Adipocyte (in vitro differentiated cells): ENCODE measurements at places on chromosomes 4 and X.
A peak's percentile ranks its signal among the peaks of the same experiment; 100 is the strongest.

DNA sequence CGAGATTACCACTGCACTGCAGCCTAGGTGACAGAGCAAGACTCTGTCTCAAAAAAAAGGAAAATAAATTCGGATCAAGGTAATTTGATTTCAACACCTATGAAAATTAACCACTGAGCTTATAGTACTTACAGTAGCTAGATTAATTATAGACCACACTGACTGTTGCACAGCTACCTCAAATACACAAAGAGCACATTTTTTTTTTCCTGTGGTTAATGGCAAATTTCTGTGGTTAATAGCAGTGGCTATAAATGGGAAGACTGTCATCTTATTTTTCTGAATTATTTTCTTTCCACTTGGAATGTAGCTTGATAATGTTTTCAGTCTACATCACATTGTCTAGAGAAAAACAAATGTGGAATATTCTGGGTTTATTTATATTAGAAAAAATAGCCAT lies 1661.6 kb upstream of the PCDH7 start:
- DNase-seq, result no peak

DNA sequence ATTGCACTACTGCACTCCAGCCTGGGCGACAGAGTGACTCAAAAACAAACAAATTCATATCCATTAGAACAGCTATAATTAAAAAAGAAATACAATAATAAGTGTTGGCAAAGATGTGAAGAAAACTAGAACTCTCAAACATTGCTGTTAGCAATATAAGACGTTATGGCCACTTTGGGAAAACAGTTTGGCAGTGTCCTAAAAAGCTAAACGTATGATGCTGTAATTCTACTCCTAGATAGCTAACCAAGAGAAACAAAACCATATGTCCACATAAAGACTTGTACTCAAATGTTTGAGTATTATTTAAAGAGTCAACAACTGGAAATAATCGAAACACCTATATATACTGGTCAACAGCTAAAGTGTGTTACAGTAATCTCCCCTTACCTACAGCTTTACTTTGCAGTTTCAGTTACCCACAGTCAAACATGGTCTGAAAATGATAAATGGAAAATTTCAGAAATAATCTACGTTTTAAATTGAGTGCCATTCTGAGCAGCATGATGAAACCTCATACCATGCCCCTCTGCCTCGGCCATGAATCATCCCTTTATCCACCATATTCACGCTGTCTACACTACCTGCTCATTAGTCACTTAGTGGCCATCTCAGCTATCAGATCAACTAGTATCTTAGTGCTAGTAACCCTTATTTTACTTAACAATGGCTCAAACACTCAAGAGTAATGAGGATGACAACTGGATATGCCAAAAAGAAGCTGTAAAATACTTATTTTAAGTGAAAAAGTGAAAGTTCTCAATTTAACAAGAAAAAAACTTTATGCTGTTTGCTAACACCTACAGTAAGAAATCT lies 4.9 kb downstream of the ELF2 start:
- peak; percentile 84 for DNase-seq

DNA sequence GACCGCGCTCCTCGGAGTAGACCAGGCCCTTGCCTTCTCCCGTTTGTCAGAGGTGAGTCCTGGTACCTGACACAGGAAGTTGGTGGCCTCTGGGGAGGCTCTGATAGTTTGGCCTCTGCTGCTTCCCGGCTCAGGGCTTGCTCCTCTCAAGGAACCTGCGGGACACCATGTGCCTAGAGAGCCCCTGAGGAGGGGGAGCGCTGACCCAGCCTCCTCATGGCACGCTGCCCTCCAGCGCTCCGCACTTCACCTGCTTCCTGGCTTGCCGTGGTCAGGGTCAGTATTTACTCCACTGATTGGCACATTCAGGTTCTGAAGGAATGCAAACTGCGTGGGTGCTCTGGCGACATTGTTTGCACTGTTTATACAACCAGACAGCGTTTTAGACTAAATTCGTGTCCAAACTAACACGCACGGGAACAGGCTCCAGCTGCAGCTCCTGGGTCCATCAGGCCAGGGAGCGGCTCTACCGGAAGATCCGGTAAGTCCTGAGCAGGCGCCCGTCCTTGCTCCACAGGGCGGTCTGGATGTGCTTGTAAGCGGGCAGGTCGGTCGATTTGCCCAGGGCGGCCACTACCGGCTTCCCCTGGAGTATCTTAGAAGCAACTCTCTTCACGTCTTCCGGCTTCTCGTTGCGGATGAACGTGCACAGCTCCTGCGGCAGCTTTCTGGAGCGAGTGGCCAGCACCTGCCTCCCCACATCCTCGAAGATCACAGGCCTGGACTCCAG lies 121.6 kb upstream of the GRID2 start:
- DNase-seq, result no peak

GRCh38 chrX:15468036-15468435 lies 25.1 kb downstream of the PIR start:
- DNase-seq, result peak; percentile 82

- DNase-seq, result no peak
These were observed 7.7 kb upstream of the F11 start for GRCh38 chr4:186258216-186258811.

DNA sequence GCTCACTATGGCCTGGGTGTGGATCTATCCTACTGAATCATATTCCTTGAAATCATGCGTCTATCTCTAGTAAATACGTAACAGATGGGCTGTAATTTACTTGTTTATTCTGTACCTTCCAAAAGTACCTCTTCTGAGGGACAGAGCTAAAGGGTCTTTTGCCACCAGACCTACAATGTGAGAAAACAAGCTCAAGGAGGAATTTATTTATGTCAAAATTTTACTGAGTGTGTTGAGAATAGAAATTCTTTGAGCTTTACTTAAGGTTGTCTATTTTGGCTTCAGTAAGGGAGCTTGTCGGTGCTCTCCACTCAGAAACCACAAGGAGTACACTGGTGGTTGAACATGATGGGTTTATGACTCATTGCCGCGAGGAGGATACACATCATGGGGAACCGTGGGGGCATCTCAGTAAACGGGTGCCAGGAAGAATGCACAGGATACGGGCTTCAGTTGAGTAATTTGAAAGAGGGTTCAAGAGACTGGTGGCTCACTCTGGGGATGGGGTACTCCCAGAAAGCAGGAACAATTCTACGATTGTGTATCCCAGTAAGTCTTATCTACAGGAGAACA lies 3.0 kb downstream of the ANK2 start:
- DNase-seq, result peak; percentile 4

DNA sequence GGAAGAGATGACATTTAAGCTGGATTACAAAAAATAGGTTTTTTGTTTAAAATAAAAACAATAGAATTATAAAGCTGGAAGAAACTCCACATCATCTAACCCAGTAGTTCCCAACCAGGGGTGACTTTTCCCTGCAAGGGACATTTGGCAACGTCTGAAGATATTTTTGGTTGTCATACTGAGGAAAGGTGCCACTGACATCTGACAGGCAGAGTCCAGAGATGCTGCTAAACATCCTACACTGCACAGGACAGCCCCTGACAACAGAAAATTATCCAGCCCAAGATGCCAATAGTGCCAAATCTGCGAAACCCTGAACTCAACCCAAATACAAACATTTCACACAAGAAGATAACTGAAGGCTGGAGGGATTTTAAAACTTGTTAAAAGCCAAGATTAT lies 18.5 kb downstream of the TAB3 start:
- no peak for DNase-seq

DNA sequence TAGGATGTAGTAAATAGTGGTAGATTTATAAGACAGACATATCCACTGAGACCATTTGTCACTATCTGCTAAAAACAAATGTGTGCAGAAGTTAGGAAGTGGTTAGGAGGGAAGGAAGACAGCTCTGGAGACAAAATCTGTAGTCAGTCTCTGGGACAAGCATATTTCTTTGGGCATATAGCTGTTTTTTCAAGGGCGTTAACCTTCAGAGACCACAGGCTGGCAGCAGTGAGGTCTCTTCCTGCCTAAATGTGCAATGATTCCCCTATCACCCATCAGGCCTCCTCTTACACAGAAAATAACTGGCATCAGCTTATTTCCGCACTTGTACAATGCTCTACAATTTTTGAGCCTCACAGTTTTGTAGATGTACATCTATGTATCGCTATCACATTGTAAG lies 6.5 kb downstream of the TMEM150C start:
- no peak for DNase-seq

GRCh38 chr4:102298716-102299115 lies 46.6 kb downstream of the SLC39A8 start:
- no peak for DNase-seq

GRCh38 chrX:155028877-155029291 lies 2.2 kb downstream of the FUNDC2 start:
- DNase-seq, result peak; percentile 18

- no peak for DNase-seq
These were observed 29.8 kb downstream of the SMIM20 start for GRCh38 chr4:25943805-25944204.

DNA sequence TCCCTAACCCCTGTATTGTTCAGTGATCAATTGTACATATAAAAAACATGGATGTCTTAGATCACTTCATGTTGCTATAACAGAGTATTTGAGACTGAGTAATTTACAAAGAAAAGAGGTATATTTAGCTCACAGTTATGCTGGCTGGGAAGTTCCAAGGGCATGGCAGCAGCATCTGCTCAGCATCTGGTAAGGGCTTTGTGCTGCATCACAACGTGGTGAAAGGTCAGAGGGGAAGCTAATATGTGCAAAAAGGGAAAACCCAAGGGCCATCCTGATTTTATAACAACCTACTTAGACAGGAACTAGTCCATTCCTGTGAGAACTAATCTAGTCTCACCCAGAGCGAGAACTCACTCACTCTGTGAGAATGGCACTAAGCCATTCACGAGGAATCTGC lies 128.2 kb upstream of the OTUD4 start:
- no peak for DNase-seq

- peak; percentile 15 for DNase-seq
These were observed 55.5 kb upstream of the MAGED1 start for GRCh38 chrX:51837921-51838320.

DNA sequence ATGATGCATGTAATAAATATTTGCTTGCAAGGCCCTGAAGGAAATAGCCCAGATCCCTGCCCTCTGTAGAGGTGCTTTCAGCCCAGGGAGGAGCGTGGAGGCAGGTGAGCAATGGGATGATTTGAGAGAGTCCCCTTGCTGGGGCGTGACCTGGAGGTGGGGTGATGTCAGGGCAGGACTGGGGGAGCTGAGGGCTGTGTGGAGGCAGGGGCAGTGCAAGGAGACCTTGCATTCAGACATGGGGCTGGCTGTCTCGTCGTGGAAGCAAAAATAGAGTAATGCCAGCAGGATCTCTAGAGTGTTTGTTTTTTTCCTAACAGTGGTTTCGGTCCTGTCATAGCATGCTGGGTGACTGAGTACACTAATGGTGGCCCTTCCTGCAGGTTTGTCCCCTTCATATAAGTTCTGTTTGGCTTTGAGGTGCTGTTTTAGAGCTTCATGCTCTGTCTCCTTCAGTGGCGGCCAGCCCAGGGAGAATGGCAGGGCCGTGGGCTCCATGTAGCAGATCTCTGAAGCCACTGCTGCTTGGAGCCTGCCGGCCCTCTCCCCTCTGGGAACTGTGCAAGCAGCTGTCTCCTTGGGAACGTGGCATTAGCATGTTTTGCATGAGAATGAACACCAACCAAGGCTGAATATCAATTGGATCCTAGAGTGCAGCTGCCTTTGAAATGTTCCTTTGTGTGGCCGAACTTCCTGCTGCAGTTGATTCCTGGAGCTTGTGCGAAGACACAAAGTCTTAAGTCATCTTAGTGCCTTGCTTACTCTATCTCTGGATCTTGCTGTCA lies 39.3 kb upstream of the CLDN34 start:
- no peak for DNase-seq

DNA sequence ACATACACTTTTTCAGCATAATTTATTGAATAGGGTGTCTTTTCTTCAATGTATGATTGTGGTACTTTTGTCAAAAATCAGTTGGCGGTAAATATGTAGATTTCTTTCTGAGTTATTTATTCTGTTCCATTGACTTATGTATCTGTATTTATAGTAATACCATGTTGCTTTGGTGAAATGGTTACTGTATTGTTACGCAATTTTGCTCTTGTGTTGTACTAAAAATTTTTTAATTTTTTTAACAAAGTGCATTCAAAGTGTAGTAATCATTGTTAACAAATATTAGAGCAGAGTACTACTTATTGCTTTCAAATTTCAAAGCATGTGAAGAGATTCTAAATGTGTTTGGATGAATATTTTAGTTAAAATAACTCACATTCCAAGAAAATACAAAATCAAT lies 915.4 kb downstream of the PCDH19 start:
- DNase-seq, result no peak

DNA sequence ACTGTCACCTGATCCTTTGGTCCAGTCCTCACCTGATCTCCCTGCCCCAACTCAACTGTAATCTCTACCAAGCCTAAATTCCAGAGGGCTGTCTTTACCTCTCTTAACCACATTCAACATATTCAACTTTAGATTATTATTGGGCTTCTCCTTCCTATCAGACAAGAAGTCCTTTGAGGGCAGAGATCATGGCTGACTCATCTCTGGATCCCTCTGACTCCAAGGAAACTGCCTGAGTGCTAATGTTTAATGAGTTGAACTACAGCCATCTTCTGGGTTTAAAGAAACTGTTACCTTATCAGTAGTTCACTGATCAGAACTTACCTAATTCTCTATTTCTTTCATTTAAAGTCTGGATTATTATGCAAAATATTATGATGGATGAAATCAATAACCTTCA lies 135.7 kb downstream of the GPC3 start:
- DNase-seq, result no peak

DNA sequence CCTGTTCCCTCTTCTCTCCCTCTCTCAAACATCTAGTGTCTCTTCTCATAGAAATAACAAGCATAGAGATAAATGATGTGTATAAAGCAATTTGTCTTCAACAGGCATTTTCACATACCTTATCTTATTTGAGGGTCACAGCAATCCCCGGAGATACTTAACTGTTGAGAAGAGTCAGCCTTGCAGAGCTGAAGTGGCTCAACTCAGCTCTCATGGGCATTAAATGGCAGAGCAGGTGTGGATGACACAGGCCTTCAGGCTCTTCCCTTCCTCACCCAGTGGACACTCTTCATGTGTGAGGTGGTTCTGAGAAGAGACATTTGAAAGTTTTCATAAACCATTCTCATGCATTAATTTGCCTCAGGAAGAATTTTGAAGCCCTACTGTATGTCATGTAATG lies 134.2 kb downstream of the AFF2 start:
- no peak for DNase-seq

DNA sequence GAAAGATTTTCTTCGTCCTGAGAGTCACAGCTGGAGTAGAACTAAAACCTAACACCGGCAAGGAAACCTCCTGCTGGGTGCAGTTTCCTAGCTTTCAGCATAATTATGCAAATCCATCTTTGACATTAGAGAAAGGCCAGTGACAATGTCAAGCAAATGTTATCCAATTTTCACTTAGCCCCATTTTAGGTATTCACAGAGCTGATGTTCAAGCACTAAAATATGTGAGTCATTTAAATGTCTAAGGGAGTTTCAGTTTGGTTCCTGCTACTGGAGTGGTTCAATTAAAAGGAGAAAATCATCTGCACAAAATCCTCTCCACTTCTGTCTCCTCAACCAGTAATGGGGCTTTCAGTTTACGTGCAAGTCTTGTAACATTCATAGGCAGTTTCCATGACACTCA lies 37.1 kb upstream of the AMOT start:
- no peak for DNase-seq

- DNase-seq, result peak; percentile 21
These were observed 13.5 kb upstream of the SPP1 start for GRCh38 chr4:87961993-87962392.

- DNase-seq, result no peak
These were observed 4.3 kb downstream of the QRFPR start for GRCh38 chr4:121376556-121376955.

GRCh38 chrX:2351999-2352995 lies 148.5 kb downstream of the DHRSX start:
- peak; percentile 75 for DNase-seq

- DNase-seq, result no peak
These were observed 168.2 kb downstream of the TSPAN5 start for GRCh38 chr4:98490251-98490650.

- DNase-seq, result no peak
These were observed 426.8 kb downstream of the PPARGC1A start for GRCh38 chr4:23463071-23463470.
